Calu3 (cell line): ENCODE measurements at places on chromosomes 1 and 21. TPM values are rescaled to one million over a fixed set of nuclear protein-coding genes. Genes with fewer than 3 reads are reported as not detected.
A peak's percentile ranks its signal among the peaks of the same experiment; 100 is the strongest.

GRCh38 chr1:70008660-70009059 is 196.7 kb downstream of the LRRC40 start:
- DNase-seq = no peak

RAB42 gene
- 1.1 and 1.3 TPM in 2 replicates for total RNA-seq

- no peak for DNase-seq
Observed at GRCh38 chr21:44985441-44986401, 45.9 kb downstream of the SLX9 start.

PCBP3 gene
- 0.78 and 1.4 TPM in 2 replicates for total RNA-seq

OR2T4 gene
- not detected in 2 replicates for total RNA-seq

SLFNL1 gene
- total RNA-seq = 0.52 and 0.83 TPM in 2 replicates

DNA sequence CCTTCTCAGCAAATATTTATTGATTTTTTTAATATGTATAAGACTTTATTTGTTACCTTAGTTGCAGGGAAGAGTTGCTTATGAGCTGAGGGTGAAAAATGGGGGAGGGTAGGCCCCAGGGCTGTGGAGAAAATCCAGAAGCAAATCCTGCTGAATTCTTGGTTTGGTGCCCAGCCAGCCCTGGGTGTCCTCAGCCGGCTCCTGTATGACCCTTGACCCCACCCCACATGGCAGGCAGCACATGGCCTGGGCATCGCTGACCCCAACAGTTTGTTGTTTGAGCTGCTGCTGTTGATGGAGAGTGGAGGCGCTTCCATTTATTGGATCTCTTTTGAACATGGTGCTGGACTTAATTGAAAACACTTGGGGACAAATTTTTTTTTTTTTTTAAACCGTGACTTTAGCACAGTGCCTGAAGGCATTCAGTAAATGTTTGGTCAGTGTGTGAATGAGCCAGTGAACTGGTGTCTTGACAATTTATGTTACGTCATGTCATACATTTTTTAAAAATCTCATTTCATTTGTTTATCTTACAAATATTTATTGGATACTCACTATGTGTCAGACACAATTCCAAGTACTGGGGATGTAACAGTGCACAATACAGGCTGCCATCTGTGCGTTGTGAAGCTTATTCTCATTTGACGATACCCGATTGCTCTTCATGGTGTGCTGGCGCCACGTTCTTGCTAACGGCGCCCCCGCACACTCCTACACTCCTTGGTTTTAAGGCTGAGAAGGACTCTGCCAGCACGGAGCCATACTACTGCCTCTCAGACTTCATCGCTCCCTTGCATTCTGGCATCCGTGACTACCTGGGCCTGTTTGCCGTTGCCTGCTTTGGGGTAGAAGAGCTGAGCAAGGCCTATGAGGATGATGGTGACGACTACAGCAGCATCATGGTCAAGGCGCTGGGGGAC is 98.8 kb downstream of the MTR start:
- no peak for DNase-seq

DNA sequence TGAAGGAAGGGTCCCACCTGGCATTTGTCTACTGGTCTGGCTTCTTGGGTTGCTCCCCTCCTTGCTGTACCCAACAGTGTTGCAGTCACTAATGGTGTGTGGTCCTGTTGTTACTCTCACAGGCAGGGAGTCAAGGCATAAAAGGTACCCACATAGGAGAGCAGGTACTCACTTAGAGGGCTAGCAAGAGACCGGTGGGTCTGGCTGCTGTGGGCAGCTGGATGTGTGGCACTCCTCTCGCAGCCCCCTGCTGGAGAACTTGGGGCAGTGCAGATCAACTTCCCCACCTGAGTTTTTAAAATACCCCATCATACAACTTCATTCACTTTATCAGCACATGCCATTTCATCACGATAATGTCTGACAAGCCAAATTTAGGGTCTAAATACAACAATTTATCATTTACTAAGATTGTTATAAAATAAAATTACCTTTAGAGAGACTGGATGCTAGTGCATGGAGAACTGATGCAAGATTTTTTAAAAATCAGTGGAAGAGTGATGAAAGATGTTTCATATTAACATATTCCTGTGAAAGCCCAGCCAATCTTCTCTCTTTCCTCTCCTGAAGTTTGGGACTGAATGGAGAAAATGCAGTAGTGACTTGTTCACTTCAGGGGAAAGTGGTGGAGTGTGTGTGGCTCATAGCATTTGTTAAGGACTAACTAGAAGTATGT is 42.8 kb downstream of the ACP6 start:
- DNase-seq = peak; percentile 74

GRCh38 chr1:205493241-205494085 is 11.0 kb upstream of the CDK18 start:
- peak; percentile 62 for DNase-seq

DNA sequence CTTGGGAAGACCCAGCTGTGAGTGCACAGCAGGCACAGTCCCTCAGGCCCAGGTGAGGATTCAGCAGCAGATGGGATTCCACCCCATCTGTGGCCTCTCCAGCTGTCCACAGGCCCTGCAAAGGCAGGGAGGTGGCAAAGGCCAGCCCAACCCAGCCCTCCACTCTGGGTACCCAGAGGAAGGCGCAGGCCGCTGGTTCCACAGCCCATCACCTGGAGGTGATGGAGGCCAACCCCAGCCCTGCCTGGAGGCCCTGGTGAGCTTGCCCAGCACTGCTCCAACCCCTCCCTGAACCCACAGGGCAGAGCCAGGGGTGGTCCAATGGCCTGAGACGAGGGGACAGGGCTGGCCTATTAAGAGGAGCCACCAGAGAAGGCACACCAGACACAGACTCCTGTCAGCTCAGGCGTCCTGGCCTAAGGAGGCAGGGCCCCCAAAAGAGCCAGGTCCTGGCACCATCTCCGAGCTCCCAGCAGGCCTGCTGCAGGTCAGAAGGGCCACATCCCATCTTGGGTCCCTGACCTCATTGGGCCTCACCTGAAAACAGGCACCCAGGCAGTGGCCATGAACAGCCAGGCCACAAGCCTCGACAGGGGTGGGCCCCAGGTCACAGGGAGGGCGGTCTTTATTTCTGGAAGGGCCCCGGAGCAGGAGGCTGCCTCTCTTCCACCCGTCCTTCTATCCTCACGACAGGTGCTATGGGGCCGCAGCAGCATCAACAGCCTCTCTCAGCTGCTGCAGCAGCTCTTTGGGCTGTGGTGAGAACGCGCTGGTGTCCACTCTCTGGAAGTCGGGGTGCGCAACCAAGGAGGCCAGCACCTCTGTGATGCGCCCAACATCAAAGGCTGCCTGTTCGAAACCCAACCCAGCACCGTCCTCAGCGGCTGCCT is 3.2 kb downstream of the JMJD4 start:
- DNase-seq = no peak

TNFSF18 gene
- total RNA-seq = not detected in 2 replicates

DNA sequence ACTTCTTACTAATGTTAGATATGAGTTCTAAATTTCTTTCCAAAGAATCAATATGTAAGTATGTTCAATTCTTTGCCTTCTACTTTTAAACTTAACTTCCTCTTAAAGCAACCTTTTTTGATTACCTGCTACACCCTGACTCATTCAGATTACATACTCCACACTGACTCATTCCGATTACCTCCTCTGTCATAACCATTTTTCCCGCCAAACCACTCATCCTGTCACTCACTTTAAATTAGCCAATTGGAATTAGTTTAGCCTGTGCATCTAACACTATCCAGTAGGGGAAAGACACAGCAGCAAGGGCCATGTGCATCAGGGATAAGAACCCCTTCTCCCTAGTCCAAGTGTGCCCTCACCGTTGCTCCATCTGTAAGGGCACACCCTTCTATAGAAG is 815.5 kb downstream of the BRINP3 start:
- peak; percentile 8 for DNase-seq

DNA sequence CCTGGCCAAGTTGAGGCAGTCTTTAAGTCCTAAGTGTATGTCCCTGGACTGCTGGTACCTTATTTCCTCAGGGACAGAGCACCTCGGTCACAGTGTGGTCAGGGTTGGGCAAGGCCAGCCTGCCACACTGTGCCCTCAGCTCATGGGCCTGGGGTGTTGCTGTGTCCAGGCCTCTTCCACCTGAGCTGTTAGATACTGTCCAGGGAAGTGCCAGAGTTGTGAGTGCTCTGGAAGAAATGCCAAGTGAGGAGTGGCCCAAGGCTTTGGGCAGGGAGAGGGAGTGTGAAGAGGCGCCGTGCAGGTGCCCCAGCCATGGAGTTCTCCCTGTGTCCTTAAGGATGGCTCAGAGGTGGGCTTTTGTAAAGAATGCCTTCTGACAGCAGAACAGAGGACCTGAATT is 15.3 kb downstream of the URB2 start:
- no peak for DNase-seq

DNA sequence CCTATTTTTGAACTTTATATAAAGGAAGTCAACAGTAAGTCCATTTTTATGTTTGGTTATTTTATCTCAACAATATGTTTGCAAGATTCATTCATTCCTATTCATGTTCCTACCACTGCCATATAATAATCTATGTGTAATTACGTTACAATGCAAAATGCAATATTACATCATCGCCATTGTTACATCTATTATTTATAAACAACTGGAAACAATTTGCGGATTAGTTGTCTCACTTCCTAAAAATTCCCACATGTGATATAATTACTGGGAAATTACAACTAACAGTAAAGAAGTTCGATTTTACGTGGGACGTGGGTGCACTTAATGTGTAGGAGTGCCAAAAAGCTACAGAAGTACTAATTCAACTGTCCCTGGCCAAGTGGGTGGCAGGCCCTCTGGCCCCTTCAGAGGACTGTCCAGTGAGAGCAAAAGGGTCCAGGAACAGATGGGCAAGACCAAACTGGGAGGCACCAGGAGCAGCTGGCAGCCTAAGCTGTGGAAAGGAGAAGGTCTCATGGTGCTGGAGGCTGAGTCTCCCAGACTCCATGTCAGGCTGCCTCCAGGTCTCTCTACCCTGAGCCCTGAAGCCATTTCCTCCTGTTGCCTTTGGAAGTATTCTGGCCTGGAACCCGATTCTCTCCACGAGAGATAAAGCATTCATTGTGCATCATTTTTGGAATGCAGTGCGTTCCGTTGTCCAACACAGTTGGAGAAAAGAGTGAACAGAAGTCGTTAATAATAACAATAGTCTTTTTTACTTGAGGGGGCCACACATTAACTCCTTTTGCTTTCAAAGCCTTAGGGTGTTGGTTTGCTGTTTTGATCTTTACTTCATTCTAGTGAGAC is 42.9 kb downstream of the TNNT2 start:
- no peak for DNase-seq
